ENCODE measurements at places on chromosomes 2 and 18.
A peak's percentile ranks its signal among the peaks of the same experiment; 100 is the strongest.

- DNase-seq: no peak
These were observed 377.4 kb upstream of the CRIM1 start for GRCh38 chr2:35978218-35978617.

DNA sequence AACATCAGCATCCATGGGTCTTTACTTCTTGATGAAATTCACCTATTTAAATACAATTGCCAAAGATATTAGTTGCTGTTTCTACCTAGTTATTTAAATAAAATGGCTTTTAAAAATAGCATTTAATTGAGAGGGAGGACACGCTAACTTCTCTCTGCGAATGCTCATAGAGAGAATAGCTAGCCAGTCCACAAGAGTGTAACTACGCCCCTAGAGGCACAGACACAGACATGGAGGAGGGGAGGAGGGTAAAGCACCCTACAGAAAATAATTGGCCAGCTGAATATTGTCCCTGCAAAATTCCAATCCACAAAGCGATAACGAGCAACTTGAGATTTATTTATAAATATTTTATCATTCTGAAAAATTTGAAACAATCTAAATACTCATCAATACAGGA, 97.0 kb upstream of the PAPOLG start:
- no peak for DNase-seq

DNA sequence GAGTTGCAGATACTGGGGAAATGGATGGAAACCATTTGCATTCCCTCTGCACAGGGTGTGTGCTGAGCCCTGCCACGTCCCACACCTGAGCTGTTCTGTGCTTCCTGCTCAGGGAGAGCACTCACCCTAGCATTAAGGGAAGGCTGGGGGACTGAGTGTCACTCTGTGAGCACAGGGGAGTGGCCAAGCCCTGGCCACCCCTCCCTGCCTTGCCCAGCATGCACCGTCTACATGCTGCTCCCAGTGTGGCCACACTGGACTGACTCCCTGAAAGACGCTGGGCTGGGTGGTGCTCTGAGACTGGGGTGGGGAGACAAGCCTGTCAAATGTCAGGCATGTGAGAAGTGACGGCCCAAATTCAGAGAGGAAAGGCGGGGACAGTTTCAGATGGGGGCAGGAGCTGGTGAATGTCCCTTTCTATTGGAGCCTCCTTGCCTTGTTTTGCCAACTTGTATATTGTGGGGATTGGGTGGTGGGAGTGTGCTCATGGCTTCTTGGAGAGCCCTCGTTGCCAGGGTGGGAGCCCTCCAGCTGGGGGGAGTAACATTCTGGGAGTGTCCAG, 298.4 kb upstream of the HS6ST1 start:
- no peak for DNase-seq

- no peak for DNase-seq
These were observed 78.8 kb downstream of the BCL2 start for GRCh38 chr18:63240531-63241316.

DNA sequence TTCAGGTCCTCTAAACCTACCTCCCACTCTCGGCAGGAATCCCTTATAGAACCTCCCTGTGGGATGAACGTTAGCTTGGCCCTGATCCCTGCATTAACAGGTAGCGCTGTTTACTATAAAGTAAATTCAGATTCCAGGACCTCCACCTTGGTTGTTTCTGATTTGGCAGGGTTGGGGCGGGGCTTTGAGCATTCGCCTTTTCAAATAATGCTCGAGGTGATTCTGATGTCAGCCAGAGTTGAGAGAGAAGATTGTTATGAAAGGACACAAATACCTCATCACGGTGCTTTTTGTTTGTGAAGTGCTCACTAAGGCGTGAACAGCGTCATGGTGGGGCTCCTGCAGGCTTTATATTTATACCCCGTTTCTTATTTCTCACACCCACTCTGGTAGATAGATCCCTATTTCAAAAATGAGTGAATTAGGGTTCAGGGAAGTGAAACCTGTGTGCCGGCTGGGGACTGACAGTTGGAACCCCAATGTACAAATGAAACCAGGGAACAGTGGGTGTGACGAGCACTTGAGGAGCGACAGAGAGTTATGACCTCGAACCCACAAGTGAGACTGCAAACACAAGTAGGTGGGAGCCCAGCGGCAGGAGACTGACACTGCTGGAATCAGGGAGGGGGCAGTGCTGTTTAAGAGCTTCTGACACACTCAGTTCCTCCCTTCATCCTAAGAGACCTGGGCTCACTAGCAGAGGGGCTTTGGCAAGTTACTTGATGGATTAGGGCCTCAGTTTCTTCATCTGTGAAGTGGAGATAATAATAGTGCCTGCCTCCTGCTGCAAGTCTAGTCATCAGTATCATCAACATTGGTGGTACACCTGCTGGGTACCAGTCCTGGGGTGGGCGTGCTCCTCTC, 14.2 kb upstream of the CXCR4 start:
- peak; percentile 79 for DNase-seq

All from NCI-H345 (cell line).